ENCODE measurements at places on chromosomes 1 and 21. TPM values are rescaled to one million over a fixed set of nuclear protein-coding genes. Genes with fewer than 3 reads are reported as not detected.

The ACBD3 gene
- 43.7 TPM for total RNA-seq

The OR2T33 gene
- not detected for total RNA-seq

The OR6N1 gene
- not detected for total RNA-seq

The CGN gene
- total RNA-seq: 3.4 TPM

The CSMD2 gene
- not detected for total RNA-seq

The A3GALT2 gene
- total RNA-seq: not detected

The NUP210L gene
- total RNA-seq: 0.24 TPM

The HORMAD1 gene
- total RNA-seq: 1.2 TPM

The PLPPR5 gene
- total RNA-seq: not detected

The CR1L gene
- not detected for total RNA-seq

The FCRL1 gene
- total RNA-seq: not detected

The HENMT1 gene
- total RNA-seq: 1.5 TPM

The GBP6 gene
- 38.6 TPM for total RNA-seq

The UBL4B gene
- not detected for total RNA-seq

The GJA8 gene
- total RNA-seq: not detected

The SLAMF7 gene
- 3.4 TPM for total RNA-seq

The HSD3B1 gene
- not detected for total RNA-seq

The COL6A1 gene
- 79.8 TPM for total RNA-seq

The C1orf210 gene
- total RNA-seq: 4.5 TPM

The KRTAP12-2 gene
- total RNA-seq: not detected

The TIAM1 gene
- total RNA-seq: 13.7 TPM

The LRRC71 gene
- not detected for total RNA-seq

The OPRD1 gene
- under 0.01 TPM for total RNA-seq

The ACOT11 gene
- total RNA-seq: 3.4 TPM

The HSD11B1 gene
- 49.6 TPM for total RNA-seq

The FNDC10 gene
- total RNA-seq: 2.4 TPM

All from tracheal epithelial cell (primary cell).